ENCODE measurements at places on chromosomes 12 and 14. TPM values are rescaled to one million over a fixed set of nuclear protein-coding genes. Genes with fewer than 3 reads are reported as not detected.

Gene FGF6
- total RNA-seq, result not detected

Gene IFNG-AS1
- not detected for total RNA-seq

GRCh38 chr14:34851395-34851794 lies 23.8 kb downstream of the BAZ1A start:
- no peak for ATAC-seq

GRCh38 chr12:11651785-11652184 lies 2.3 kb downstream of the ETV6 start:
- no peak for ATAC-seq

Gene CDH24
- 3.4 TPM for total RNA-seq

DNA sequence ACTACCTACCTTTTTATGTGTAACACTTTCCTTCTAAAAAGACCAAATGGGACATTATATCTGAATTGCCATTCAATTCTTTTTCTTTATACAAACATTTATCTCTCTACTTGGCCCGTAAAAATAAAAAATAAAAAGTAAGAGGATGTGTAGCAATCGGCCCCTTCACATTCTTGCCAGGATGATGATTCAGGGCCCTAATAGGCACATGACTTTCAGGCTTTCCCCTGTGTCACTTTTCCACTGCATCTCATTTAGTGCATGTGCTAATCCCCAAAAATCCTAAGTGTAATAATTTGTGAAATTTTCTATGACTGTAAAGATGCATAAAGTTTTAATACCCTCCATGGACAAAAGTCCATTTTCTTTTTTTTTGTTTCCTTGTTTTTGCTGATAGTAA lies 23.0 kb upstream of the ATP2B1 start:
- no peak for ATAC-seq

Gene TAS2R7
- not detected for total RNA-seq

DNA sequence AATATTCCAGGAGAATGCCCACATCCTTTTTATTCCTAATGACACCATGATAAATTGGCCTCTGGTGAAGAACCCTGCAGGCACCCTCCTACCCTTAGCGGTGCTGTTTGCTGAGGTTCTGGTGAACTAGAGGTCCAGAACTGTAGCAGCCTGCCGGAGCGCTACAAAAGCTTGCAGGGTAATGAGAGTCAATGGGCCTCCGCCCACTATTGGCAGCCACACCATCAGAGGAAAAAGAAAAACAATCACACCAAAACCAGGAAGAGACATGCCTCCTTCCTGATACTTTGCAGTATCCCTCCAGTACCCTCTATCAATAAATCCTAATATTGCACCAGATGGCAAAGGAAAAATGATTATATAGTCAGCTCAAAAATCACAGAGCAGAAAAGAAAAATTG lies 142.9 kb downstream of the SPTSSA start:
- ATAC-seq, result no peak

- peak; percentile 73 for ATAC-seq
Measured at GRCh38 chr14:91858536-91859275, 8.6 kb downstream of the TC2N start.

DNA sequence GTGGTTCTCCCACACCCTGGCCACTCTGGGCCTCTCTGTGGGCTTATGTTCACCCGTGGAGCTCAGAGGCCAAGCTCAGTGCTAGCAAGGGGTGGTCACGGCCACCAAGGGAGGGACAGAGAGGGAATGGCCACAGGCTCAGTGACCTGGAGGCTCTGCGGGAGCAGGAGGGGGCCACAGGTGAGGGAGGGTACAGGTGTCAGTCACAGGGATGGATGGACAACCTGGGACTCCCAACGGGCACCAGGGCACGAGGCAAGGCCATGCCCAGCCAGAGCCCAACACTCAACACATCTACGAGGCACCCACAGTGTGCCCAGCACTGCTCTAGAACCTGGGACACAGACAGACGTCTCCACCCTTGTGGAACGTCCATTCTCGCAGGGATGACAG lies 11.3 kb downstream of the NCOR2 start:
- no peak for ATAC-seq

- no peak for ATAC-seq
Measured at GRCh38 chr14:80576401-80576800, 365.1 kb upstream of the DIO2 start.

Gene BATF
- 0.84 TPM for total RNA-seq
